ENCODE measurements at places on chromosomes 12 and 14.

GRCh38 chr12:104000807-104001434 lies 35.2 kb downstream of the TDG start:
- no peak for DNase-seq

GRCh38 chr14:55051423-55052268 lies at the start of gene MAPK1IP1L:
Gene MAPK1IP1L, plus strand, starts transcription at chr14:55051647. Its CDS starts 10,037 bp downstream, at chr14:55061684.
- peak; percentile 95 for DNase-seq

GRCh38 chr14:73634011-73634833 lies 10.6 kb upstream of the DNAL1 start:
- no peak for DNase-seq

DNA sequence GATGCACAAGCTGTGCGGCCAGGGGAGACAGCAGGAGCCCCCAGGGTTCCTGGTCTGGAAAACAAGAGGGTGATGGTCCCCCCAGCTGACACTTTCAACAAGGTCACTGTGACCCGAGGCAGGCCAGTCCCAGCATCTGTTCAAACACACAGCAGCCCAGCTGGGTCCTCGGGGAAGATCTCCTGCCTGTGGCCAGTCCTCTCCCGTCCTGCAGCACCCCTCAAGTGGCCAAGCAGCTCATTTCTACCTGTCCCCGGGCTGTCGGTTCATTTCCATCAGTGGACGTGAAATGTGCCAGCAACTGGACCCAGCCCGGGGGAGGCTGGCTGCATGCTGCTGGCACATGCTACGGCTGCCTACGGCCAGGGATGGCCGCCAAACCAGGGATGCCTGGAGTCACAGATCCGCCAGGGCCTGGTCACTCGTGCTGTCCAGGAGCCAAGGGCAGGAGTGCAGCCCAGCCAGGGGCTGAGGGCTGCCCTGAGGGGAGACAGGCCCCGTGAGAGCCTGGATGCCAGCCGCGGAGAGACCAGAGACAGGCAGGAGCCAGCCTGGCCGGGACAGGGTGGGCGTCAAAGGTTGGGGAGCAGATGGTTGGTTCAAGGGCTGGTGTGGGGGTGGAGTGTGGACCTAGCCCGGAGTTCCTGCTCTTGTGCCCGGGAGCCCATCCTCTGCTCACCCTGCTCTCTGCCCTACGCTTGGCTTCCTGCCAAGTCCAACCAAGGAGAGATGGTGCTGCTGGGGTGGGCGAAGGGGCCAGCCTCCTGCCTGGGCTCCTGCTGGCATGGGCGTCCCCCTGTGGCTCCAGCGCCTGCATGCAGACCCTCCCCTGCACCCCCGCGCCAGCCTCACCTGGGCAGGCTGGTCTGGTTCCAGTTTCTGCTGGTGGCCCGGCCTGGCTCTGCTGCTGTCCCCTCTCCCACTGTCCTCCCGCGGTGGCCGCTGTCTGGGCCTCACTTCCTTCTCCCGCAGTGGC lies 143.8 kb downstream of the ADGRD1 start:
- DNase-seq: no peak

DNA sequence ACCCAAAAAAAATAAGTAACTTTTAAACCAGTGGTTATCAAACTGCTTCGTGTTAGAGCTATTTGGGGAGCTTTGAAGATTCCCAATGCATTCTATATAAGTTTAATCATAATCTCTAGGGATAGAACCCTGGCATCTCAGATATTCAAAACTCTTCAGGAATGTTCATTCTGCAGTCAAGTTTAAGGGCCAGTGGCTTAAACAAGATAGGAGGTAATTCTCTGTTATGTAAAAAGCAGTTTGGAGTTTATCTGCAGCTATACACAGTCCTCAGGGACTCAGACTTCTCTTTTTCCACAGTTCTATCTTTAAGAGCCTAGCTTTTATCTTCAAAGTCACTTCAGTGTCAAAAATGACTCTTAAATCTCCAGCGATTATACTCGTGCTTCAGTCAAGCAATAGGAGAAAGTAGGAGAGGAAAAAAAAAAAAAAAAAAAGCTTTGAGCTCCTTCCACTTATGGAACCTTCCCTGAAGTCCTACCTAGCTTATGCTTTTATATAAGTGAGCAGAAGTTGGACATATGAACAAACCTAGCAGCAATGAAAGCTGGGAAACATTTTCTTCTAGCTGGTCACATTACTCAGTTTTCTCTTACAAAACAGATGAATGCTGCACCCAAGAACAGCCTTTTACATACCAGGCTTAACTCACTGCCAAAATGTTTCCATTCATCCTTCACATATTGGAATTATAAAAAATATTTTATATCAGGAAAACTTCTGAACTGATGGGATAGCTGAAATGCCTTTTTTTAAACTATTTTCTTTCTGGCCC lies 302.8 kb downstream of the FSCB start:
- no peak for DNase-seq

DNA sequence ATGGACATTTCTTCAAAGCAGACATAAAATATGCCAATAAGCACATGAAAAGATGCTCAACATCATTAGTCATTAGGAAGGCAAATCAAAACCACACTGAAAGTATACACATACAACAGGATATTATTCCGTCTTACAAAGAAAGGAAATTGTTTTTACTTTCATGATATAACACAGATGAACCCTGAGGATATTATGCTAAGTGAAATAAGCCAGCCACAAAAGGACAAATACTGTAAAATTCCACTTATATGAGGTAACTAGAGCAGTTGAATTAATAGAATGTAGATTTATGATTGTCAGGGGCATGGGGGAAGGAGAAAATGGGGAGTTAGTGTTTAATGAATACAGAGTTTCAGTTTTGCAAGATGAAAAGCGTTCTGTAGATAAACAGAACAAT lies 4.2 kb downstream of the ACYP1 start:
- DNase-seq: no peak

DNA sequence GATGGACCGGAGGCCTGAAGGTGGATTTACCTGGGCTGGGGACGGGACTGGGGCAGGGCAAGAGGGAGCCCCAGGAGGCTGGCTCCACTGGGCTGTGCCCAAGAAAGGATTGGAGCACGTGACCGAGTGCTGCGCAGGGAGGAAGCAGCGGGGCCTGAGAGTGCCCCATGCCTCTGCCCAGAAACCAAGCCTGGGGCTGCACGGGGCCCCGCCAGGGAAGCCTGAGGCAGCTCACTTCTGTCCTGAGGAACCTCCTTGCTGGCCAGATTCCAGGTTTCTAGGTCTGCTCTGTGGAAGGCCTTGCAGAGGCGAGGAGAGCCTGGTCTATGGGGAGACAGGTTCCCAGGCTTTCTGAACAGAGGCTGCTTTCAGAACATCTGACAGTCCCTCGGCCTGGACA lies 10.4 kb downstream of the NGB start:
- DNase-seq: no peak

GRCh38 chr12:52228931-52229330 lies 4.1 kb upstream of the KRT7 start:
- no peak for DNase-seq

DNA sequence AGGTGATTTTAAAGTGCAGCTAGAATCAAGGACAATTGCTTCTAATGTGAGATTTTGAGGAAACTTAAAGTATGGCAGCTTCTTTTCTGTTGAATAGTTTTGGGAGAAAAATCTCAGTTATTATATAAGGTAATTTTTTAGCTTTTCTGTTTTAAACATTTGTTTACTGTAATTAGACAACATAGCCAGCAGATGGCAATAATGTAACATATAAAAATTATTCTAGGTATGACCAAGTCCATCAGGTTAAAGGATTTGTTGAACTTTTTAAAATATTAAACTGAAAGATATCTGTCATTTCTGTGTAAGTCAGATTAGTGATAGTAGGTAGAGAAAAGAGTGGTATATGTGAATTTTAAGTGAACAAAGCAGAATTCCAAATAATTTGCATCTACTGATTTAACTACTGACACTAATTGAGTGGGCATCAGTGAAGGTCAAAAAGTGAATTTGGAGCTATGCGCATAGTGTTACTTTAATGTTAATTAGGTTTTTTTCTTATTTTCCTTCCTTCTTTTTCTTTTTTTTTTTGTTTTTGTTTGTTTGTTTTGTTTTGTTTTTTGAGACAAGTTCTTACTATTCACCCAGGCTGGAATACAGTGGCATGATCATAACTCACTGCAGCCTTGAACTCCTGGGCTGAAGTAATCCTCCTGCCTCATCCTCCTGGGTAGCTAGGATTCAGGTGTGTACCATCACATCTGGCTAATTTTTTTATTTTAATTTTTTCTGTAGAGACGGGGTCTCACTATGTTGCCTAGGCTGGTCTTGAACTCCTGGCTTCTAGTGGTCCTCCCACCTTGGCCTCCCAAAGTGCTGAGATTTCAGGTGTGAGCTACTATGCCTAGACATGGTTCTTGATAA lies 18.6 kb downstream of the PRORP start:
- DNase-seq: peak; percentile 59

- DNase-seq: no peak
Measured at GRCh38 chr14:38623661-38624060, 367.8 kb upstream of the CLEC14A start.

GRCh38 chr12:14948672-14949071 lies 10.3 kb upstream of the ERP27 start:
- DNase-seq: peak; percentile 83

DNA sequence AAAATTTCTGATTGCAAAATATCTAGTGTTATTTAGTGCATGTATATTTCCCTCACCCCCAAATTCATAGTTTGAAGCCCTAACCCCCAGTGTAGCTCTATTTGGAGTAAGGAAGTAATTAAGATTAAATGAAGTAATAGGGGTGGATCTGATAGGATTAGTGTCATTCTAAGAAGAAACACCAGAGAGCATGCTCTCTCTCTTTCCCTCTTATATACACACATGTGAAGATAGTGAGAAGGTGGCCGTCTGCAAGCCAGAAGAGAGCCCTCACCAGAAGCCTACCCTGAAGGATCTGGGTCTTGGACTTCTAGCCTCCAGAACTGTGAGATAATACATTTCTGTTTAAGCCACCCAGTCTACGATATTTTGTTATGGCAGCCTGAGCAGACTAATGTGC lies 120.3 kb downstream of the TMEM30B start:
- DNase-seq: no peak

- DNase-seq: no peak
Measured at GRCh38 chr14:61730756-61731373, 31.4 kb upstream of the SNAPC1 start.

DNA sequence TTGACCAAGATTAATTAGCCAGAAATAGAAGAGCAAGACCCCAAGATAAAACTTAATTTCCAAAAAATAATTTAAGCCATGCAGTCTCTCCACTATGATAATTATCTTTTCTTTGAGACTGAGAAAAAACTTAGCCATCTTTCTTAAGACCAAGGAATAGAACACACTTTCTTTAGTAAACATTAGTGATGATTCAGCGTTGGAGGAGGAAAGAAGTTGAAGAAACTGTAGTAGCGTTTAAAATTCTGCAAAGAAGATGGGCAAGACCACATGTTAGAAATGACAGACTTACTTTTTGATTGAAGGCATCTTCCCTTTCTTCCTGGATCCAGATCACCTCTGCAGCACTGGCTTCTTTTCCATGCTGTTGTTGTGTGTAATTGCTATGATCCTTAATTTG lies 124.8 kb upstream of the RASSF8 start:
- no peak for DNase-seq

GRCh38 chr14:60235440-60235839 lies 13.6 kb upstream of the PPM1A start:
- no peak for DNase-seq

DNA sequence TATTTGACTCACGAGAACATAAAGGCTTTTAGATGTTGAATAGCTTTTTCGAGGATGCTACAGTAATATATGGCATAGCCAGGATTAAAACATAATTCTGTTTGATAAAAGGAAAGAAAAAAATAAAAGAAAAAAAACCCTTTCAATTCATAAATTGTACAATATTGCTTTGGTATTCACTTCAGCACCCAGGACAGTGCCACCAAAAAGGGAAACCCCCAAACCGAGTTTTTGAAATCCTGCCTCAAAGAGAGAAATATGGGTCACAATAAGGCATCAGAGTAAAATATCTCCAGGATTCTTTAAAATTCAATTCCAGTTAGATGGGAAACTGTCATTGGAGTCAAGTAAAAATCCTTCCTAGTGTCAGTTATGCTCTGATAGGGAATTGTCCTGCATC lies 551.2 kb upstream of the SEL1L start:
- no peak for DNase-seq

GRCh38 chr12:133236556-133236955 lies 879 bp upstream of the ANHX start:
- no peak for DNase-seq

GRCh38 chr12:107654873-107655272 lies 30.7 kb upstream of the PWP1 start:
- DNase-seq: no peak

- DNase-seq: no peak
Measured at GRCh38 chr12:16913832-16914490, 308.0 kb upstream of the LMO3 start.

DNA sequence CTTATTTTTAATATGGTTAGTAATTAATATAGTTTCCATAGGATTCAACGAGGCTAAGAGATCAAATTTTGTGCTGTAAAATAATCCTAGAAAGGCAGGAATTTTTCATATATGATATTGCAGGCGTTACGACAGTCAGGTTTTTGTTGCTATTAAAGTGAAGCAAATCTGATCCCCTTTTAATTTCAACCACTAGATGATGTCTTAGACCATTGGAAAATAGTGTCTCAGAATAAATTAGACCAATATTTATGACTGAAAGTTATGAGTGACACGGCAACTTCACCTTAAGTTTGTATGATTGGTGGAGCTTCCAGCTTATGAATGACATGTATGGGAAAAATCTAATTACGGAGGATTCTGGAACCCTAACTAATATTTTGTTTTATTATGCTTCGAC lies 2.5 kb downstream of the TPH2 start:
- DNase-seq: no peak

GRCh38 chr12:5525783-5526367 lies 94.0 kb downstream of the NTF3 start:
- no peak for DNase-seq

DNA sequence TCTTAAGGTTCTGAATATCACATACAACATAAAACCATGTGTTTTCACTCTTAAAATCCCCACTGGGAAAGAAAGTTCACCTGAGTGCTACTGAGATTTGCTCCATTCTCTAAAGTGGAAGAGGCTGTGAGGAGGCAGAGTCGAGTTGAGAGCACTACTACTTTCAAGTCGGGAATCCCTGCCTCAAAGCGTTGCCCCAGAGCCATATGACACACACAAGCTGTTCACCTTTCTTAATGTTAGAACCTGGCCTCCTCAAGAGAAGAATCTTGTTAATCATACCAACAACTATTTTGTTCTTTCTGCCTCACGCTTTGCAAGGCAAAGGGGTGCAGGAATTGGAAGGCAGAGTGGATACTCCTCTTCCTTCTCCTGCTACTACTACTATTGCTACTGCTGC lies 149.7 kb upstream of the DAAM1 start:
- DNase-seq: no peak

DNA sequence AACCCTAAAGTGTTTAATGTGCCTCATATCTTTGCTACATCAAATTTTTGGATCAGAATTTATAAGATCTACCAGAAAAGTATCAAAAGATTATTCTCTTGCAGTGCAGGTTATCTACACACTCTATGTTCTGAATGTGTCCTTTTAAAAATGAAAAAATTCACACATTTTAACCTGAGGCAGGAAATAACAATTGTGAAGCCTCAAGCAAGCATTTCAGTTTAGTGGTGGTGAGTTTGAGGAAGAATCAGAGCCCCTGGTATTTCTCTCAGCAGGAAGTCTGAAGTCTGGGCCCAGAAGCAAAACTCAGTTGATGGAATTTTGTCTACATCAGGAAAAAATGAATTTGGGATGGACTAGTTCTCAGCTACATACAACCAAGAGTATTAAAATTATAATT lies 137.0 kb upstream of the PZP start:
- DNase-seq: no peak

Data from suppressor macrophage treated with lipopolysaccharide for 1 hour (primary cell).